Stimulated activated CD8-positive, alpha-beta memory T cell treated with anti-CD3 and anti-CD28 coated beads, Interleukin-12 subunit alpha, Interleukin-12 subunit beta, amount 100 ng/mL, for 4 hours (primary cell): ENCODE measurements at places on chromosomes 16 and 17.
A peak's percentile ranks its signal among the peaks of the same experiment; 100 is the strongest.

- DNase-seq = no peak
Observed at GRCh38 chr17:41413353-41413957, 10.9 kb downstream of the KRT37 start.

DNA sequence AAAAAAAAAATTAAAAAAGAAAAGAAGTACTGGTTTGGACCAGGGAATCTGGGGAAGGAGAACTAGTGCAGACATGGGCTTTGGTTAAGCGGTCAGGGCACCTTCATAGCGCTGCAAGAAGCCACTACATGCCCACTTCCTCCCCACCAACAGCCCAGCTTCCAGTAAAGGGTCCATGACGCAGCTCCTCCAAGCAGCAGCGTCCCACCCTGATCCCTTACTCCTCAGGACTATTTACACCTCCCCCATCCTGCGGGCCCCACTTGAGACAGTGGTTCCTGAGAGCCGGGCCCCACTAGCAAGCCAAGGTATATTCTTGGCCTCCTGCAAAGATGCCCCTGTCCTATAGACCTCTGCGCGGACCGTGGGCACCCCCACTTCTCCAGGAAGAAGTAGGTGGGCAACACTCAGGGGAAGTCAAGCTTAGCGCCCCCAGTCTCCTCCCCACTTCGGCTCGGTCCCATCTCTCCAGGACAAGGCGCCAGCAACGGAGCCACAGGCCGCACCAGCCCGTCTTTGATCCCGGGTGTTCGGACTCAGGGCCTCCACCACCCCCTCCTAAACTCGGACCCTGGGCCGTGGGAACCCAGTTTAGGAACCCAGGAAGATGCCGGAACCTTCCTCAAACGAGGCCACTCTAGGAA is 913 bp upstream of the PRR14 start:
- no peak for DNase-seq

DNA sequence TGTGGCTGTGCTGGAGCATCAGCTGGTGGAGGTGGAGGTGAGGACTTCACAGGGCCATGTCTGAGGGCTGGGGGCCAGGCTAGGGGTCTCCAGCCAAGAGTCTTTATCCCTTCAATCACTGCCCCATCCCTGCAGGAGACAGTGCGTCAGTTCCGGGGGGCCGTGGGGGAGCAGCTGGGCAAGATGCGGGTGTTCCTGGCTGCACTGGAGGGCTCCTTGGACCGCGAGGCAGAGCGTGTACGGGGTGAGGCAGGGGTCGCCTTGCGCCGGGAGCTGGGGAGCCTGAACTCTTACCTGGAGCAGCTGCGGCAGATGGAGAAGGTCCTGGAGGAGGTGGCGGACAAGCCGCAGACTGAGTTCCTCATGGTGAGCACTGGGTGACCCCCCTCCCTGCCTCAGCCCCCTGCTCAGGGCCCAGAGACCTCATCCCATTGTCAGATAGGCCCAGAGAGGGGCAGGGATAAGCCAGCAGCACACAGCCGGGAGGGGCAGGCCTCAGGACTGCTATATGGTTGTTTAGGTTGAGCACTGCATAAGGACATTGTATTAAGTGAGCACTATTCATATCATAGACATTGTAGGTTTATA is 2.3 kb upstream of the PYDC1 start:
- DNase-seq = no peak

DNA sequence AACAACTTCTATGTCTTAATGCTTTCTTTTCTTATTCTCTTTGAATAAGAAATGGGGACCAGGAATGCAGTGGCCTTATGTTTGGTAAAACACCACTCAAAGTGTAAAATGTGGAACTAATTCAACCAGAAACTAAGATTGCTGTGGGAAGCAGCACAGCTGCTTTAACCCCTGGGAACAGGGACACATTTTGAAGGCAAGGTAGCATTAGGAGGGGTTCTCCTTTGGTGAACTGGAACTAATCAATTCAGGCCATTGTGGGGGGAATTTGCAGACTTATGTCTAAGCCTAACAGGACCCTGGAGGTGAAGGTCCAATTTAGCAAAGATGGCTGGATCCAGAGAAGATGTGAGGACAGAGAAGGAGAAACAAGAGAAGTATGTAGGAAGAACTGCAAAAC is 256.1 kb downstream of the ZFHX3 start:
- no peak for DNase-seq

DNA sequence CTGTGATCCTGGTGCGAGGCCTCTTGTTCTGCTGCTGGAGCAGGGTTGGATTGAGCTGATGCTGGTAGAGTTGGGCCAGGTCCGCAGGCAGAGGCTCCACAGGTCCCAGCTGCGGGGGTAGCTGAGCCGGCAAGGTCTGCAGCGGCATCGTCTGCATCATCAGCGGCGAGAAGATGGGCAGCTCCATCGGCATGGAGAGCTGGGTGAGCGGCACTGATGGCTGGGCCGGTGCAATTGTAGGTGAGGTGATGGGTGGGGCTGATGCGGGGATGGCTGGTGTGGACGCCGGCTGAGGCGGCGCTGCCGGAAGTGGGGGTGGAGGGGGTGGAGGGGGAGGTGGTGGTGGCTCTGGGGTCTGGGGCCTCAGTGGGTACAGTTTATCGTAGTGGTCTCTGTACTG is 251.7 kb downstream of the ZFHX3 start:
- DNase-seq = no peak

- peak; percentile 53 for DNase-seq
Observed at GRCh38 chr16:89409161-89409711, 81.1 kb downstream of the ANKRD11 start.

- DNase-seq = no peak
Observed at GRCh38 chr16:23240994-23241393, 58.4 kb downstream of the SCNN1G start.

- DNase-seq = no peak
Observed at GRCh38 chr17:59361386-59361785, 29.9 kb downstream of the YPEL2 start.

DNA sequence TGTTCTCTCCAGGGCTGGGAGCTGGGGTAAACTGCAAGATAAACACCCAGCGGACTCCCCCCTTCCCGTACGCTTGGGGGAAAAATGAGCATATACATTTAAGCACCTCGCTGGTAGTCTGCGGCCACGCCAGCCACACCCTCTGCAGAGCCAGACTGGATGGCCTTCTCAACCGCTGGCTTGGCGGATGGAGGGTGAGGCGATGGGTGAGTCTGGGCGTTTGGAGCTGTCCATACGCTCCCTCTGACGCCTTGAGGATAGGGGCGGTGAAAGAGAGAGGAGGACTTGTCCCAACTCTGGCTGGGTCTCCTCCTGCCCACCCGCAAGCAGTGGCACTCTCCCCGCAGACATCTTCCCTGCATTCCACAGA is 1.0 kb downstream of the ITGA3 start:
- no peak for DNase-seq

DNA sequence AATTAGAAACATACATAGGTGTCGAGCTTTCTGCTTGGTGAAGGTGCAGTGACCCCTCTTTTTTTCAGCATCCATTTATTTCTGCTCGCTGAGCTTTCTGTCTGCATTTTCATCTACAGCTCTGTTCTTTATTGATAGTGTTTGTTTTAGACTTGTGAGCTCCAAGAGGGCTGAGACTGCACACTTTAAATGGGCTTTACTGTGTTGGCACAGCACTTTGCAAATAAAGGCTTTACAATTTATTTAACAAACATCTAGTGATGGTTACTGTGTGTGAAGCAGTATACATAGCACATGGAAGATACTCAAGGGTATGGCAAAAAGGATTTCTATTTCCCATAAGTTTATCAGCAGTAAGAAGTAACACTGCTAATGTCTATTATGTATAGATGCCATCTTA is 563.7 kb upstream of the HSBP1 start:
- DNase-seq = no peak

- DNase-seq = no peak
Observed at GRCh38 chr17:68061512-68062313, 26.2 kb downstream of the KPNA2 start.
